ENCODE measurements at places on chromosomes 5 and 9.
A peak's percentile ranks its signal among the peaks of the same experiment; 100 is the strongest.

DNA sequence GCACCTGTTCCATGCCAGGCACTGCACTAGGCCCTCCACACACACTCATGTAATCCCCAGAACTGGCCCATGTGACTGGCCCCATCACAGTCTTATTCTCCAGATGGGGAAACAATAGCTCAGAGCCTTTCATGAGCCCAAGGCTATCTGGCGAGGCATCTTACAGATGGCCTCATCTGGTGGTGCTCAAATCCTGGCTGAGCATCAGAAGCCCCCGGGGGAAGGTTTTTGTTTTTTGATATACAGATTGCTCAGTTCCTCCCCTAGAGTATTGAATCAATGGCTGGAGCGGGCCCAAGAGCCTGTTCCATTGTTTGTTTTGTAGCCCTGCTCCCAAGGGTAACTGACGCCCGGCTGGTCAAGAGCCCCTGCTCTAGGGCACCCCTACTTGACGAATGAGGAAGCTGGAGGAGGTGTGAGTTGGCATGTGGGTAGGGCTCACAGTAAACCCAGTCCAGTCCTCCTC is 145.3 kb upstream of the RAPGEF1 start:
- no peak for DNase-seq

DNA sequence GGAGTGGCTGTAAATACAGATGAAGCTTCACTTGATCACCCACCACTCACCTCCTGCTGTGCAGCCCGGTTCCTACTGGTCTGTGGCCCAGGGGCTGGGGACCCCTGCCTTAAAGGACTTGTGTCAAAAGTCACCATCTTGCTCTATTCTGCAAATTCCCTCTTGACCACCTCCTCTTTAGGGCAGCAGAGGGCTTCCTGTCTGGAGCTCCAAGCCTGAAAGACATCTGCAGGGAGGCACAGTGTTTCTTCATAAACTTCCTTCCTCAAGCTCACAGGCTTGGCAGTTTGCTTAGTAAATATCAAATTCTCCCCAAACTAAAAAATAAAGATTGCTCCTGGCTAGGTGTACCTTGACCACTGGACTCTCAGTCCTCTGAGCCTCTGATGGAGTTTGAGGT is 104.4 kb downstream of the FRMD3 start:
- DNase-seq, result no peak

GRCh38 chr5:148466236-148466580 is 82.5 kb downstream of the FBXO38 start:
- DNase-seq, result no peak

- DNase-seq, result no peak
These were observed 147.8 kb downstream of the SLC24A2 start for GRCh38 chr9:19641046-19641445.

GRCh38 chr9:105064248-105065097 is 136.5 kb upstream of the ABCA1 start:
- peak; percentile 98 for DNase-seq

DNA sequence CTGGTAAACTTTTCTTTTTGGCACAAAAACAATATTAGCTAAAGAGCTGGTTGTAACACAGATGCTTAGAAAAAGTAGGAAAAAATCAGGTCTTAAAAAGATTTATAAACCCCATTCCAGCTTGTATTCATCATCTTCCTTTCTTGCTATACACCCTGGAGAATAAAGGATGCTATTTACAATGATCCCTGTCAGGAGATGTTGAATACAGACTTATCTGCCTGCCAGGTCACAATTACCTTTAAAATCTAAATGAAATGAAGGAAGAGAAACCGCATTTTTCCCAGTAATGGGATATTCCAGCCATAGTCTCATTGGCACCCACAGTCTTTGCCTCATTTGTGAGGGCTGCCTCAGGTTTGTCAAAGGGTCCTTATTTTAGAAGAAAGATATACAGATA is 394.1 kb upstream of the WWC1 start:
- no peak for DNase-seq

- no peak for DNase-seq
These were observed 159.7 kb downstream of the PBX3 start for GRCh38 chr9:125906893-125907292.

GRCh38 chr5:7221041-7221440 is 174.9 kb upstream of the ADCY2 start:
- DNase-seq, result no peak

GRCh38 chr5:21199087-21199486 is 1211.1 kb upstream of the CDH18 start:
- DNase-seq, result no peak

All from smooth muscle cell of the brain vasculature (primary cell).